ENCODE measurements at places on chromosomes 2 and 18.

GRCh38 chr2:174336501-174337336 is 2.0 kb downstream of the SP9 start:
- DNase-seq = no peak

GRCh38 chr2:204808494-204808893 is 263.2 kb downstream of the PARD3B start:
- no peak for DNase-seq

DNA sequence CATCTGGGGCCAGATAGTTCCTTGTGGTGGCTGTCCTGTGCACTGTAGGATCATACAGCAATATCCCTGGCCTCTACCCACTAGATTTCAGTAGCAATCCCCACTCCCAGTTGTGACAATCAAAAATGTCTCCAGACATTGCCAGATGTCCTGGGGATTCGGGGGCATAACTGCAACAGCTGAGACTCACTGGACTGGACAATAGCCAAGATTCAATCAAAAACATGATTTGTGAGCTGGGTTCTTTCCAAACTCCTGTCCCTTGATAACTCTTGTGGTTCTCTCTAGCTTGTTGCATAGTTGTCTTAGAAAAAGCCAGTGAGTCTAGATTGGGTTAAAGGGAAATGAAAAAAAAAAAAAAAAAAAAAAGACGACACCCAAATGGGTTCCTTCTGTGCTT is 293.4 kb downstream of the CELF4 start:
- DNase-seq = no peak

DNA sequence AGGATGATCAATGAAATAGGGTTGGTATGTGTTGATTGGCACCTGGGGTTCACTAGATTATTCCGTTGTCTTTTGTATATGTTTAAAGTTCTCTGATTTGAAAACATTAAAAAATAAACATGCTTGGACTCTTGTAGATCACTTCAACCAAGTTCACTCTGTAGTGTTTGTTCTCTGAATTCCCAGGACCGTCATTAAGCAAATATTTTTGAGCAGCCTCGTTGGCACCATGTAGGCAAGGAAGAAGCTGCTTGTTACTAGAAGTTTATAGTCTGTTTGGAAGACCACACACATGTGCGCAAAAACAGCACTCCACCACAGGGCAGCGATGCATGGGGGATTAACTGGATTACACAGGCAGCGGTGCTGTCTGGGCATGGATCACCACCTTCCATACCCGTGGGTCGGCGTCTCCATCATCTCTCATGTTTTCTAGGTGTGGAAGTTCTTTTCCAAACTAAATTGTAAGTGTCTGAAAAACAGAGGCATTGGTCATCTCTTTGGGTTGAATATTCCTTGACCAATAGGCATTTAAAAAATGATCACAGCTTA is 212.2 kb downstream of the FHOD3 start:
- DNase-seq = no peak

GRCh38 chr2:55922291-55922907 is 1.2 kb downstream of the EFEMP1 start:
- no peak for DNase-seq

DNA sequence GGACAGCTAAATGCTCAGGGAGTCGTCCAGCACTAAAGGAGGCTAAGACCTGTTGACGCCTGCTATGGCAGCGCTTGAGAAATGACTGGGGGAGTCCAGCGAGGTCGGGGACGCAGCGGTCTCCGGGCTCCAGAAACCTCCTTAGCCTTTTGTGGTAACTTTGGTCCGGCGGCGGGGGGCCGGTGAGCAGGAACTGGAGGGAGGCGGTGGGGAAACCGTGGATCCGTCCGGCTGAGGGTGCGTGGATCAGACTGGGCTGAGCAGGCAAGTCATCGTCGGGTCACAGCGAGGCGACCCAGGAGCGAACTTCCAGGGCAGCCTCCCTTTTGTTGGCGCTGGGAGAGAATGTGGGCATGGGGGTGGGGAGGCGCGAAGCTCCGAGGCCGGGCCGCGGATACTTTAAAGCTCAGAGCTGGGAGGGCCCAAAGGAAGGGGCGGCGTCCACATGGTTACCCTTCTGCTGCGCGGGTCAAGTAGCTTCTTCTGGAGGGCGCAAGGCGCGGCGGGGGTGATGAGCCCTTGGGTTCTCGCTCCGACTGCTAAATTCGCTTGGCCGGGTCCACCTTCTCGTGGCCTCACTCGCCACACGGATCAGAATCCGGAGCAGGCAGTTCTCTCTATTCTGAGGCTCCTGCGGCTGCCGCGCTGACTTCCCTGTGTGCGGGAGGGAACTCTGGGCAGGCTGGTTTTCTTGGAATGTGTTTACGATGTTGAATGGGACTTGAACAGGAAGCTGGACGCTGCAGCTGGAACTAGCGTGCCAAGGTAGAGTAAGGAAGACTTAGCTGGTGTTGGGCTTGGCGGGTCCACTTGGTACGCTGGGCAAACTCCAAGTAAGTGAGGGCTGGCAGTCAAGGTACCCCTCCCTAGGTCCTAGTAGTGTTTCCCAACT is 920 bp downstream of the GULP1 start:
- DNase-seq = no peak

- peak; percentile 32 for DNase-seq
Measured at GRCh38 chr2:237060534-237061312, 25.0 kb upstream of the COPS8 start.

GRCh38 chr18:58977801-58978200 is 113.1 kb downstream of the ZNF532 start:
- DNase-seq = no peak
